Osteocyte (in vitro differentiated cells): ENCODE measurements at places on chromosomes 6 and 20. TPM values are rescaled to one million over a fixed set of nuclear protein-coding genes. Genes with fewer than 3 reads are reported as not detected.
A peak's percentile ranks its signal among the peaks of the same experiment; 100 is the strongest.

DNA sequence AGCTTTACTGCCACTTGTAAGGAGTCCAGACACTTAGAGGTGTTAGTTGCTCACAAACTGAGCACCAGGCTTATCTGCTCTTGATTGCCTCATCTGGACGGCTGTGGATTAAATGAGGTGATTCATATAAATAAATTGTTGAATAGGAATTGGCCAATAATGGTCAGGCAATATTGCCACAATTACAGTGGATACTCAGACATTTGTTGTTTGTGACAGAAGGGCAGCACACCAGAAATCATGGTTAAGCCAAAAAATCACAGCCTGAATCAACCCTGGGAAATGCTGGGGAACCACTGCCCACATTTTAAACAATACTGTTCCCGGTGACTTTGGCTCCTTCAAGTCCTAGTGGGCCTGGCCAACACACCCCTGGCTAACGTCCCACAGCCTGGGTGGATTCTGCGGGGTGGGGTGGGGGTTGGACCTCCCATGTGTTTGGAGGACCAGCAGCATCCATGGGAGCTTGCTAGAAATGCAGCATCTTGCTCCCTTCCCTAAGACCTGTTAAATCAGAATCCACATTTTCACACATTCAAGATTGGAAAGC, 29.5 kb upstream of the SPDEF start:
- no peak overlapping the region for H3K27ac ChIP-seq
- DNase-seq: no peak
- peaks cover 10% of the 10 kb centered on the region for H3K36me3 ChIP-seq
- peaks cover 8% of the 10 kb centered on the region for H3K4me1 ChIP-seq
- H3K27me3 ChIP-seq: no peaks in the 10 kb centered on the region

- no peaks in the 10 kb centered on the region for H3K36me3 ChIP-seq
- no peaks in the 10 kb centered on the region for H3K27me3 ChIP-seq
- no peak overlapping the region for H3K27ac ChIP-seq
Measured at GRCh38 chr6:169990095-169991030, 238.9 kb downstream of the ERMARD start.

DNA sequence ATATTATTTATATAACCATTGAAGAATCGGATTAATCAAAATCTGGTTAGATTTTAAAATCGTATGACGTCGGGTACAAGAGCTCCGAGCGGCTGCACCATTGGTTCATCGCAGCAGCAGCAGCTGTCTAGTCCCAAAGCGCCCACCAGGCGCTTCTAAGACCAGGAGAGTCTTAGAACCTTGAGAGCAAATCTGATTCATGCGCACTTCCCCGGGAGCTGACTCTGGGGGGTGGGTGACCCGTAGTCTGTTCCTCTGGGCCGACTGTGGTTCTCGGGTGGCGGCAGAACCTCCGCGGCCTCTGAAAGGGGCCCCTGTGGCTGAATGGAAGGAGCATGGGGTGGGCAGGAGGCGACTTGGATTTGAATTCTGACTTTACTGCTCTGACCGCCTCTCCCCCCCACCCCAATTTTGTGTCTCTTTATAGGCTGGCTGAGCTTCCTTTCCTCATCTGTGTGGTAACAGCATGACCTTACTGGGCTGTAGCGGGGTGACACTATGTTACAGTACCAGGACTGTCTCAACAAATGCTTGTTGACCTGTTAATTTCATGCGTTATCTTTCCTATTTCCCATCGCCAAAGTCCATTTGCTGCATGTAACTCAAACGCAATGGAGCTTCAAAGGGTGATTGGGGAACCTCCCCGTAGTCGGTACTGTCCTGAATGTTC, 119.7 kb downstream of the RTN4IP1 start:
- no peak overlapping the region for H3K27ac ChIP-seq
- H3K4me1 ChIP-seq: peaks cover 30% of the 10 kb centered on the region
- H3K36me3 ChIP-seq: no peaks in the 10 kb centered on the region
- no peak for DNase-seq

DNA sequence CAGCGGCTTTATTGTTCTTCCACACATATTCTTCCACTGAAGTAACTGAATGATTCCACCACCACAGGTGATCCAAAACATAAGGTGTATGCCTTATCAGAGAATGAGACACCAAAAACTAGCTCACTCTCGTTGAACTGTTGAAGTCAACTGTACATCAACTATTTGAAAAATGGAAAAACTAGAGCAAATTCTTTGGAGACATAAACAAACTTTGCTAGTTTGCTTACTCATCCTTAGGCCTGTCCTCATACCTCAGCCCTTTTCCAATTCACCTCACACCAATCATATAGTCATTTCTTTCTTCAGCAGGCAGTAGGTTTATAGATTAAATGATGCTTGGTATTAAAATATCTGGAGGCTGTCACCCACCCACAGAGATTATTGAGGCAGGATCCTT, 77.1 kb upstream of the RNF217 start:
- H3K27ac ChIP-seq: no peak overlapping the region
- no peak overlapping the region for H3K4me3 ChIP-seq
- H3K4me1 ChIP-seq: peaks cover 55% of the 10 kb centered on the region
- no peaks in the 10 kb centered on the region for H3K36me3 ChIP-seq
- H3K27me3 ChIP-seq: no peaks in the 10 kb centered on the region

GRCh38 chr6:41199552-41200246, 1.2 kb downstream of the TREML2 start:
- H3K4me3 ChIP-seq: no peak overlapping the region
- DNase-seq: peak; percentile 30
- peaks cover 40% of the 10 kb centered on the region for H3K27me3 ChIP-seq
- no peak overlapping the region for H3K27ac ChIP-seq
- peaks cover 2% of the 10 kb centered on the region for H3K4me1 ChIP-seq
- no peaks in the 10 kb centered on the region for H3K36me3 ChIP-seq

DNA sequence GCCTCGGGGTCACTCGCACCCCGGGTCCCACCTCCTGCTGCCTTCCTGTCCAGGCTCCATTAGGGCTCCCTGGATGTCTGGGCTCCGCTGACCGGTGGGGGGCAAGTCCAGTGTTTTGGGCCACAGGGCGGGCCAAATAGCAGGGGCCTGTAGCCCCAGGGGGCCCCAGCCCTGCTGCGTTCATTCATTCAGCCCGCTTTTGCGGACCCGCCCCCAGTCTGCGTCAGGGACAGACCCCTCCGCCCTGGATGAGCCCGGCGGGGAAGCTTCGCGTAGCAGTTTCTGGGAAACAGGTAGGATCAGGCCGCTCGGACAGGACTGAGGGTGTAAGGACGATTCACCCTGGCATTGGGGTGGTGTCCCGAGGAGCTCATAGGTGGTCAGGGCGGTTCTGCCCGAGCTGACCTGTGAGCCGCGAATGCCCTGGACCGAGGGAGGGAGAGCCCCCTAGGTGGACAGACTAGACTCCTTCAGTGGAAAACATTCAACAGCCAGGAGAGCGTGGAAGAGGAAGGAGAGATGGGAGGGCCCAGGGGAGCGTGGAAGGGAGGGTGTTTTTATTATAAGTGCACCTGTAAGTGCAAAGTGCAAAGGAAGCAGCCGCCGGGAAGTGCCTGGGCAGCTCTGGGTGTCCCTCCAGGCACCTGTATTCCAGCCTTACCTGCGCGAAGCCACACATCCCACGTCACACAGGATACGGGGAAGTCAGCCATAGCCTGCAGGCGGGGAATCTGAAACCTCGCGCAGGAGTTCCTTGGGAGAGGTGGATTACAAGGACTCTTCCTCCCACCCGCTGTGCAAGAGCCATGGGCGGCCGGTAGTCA, 662 bp downstream of the ENTPD6 start:
- H3K4me3 ChIP-seq: peak overlapping the region; percentile 95
- no peaks in the 10 kb centered on the region for H3K36me3 ChIP-seq
- no peaks in the 10 kb centered on the region for H3K27me3 ChIP-seq
- DNase-seq: peak; percentile 75
- peak overlapping the region; percentile 82 for H3K27ac ChIP-seq

GRCh38 chr6:130293800-130294199, 71.0 kb upstream of the SAMD3 start:
- H3K4me3 ChIP-seq: no peak overlapping the region
- DNase-seq: no peak
- H3K4me1 ChIP-seq: no peaks in the 10 kb centered on the region
- H3K36me3 ChIP-seq: peaks cover 3% of the 10 kb centered on the region

GRCh38 chr6:5501837-5502236, 240.5 kb downstream of the FARS2 start:
- DNase-seq: no peak
- no peak overlapping the region for H3K4me3 ChIP-seq
- no peaks in the 10 kb centered on the region for H3K27me3 ChIP-seq

GRCh38 chr6:97215157-97215769, 67.8 kb downstream of the MMS22L start:
- peak overlapping the region; percentile 14 for H3K4me3 ChIP-seq
- H3K27ac ChIP-seq: no peak overlapping the region
- no peaks in the 10 kb centered on the region for H3K36me3 ChIP-seq
- H3K27me3 ChIP-seq: no peaks in the 10 kb centered on the region
- peaks cover 8% of the 10 kb centered on the region for H3K4me1 ChIP-seq

DNA sequence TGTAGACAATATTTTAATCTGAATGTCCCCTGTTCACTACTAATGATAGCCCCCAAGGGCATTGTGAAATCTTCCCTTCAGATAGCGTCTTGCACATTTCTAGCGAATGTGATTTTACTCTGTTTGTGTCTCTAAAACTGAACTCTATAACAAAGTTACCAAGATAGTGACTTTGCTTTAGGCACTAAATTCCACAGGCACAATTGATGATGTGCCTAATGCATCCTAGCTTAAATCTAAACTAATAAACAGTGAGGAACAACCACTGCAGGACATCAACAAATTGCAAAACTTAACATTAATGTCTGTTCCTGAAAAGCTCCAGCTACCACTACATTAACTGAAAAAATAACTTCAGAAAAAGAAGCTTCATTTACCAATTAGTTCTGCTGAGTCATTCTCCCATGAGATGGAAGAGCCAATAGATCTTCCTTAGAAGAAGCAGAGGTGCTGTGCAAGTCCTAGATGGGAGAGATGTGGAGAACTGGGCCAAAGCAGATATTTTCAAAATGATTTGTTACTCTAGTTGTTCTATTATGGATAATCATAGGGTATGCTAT, 1065.0 kb downstream of the EPHA7 start:
- peaks cover 4% of the 10 kb centered on the region for H3K4me1 ChIP-seq
- H3K4me3 ChIP-seq: no peak overlapping the region
- DNase-seq: no peak

TMEM151B gene
- total RNA-seq: 0.08 TPM in 1 of 2 replicates, not detected in the other

SLC32A1 gene
- not detected in 2 replicates for total RNA-seq
